ENCODE measurements at places on chromosomes 1 and 21.

DNA sequence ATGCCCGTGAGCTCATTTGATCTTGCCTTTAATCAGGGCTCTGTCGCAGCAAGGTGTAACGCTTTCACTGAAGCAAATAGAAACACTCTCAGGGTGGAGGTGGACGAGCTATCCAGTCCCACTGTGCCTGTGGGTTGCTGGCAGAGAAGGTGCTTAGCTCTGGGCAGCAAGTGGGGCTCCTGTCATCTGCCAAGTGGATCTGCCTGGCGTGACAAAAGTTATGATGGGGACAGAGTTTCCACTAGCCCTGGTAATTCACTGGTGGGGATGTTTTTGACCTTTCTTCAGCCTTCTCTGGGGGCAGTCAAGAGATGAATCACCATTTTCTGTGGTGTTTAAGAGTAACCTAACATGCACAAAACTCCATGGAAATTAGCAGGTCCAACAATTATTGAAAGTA is 71.3 kb upstream of the EDEM3 start:
- no peak for DNase-seq

DNA sequence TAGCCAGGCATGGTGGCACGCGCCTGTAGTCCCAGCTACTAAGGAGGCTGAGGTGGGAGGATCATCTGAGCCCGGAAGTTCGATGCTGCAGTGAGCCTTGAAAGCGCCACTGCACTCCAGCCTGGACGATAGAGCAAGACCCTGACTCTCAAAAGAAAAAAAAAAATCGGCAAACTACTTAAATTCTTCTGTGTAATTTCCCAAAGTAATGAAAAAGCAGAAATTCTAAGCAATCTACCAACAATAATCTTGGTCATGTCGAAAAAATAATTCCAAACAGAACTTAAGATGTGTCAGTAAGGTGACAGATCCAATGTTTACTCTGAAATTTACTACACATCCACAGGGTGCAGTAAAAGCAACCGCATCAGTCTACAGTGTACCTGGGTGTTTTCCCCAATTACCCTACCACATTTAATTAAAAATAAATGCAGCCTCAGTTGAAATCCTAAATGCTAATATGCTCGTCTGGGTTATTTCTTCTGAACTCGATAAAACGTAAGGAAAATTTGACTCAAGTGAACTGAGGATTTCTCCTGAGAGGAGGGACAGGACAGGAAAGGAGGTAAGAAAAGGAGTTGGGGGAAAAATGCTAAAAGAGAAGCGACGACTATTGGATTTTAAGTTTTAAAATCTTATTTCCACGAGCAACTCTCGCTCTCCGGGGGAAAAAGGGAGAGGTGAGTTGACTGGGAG is 801 bp downstream of the EPRS1 start:
- peak; percentile 23 for DNase-seq

GRCh38 chr21:26098772-26099397 is 71.7 kb downstream of the APP start:
- DNase-seq, result no peak

DNA sequence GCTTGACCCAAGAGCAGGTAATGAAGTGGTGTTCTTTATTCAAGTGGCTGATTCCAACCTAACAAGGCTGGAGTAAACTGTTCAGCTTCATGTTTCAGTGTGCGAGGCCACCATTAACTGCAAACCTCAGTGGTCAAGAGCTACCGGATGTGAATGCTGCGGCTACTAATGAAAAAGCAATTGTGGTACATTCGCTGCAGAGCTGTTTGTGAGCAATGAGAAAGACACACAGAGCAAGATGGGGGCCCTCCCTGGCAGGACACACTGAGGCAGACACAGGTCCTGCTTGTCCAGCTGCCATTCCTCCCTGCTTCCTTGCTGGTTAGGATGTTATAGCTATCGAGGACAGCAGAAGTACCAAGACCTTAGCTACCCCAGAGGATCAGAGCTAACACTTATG is 26.1 kb downstream of the SYF2 start:
- no peak for DNase-seq

DNA sequence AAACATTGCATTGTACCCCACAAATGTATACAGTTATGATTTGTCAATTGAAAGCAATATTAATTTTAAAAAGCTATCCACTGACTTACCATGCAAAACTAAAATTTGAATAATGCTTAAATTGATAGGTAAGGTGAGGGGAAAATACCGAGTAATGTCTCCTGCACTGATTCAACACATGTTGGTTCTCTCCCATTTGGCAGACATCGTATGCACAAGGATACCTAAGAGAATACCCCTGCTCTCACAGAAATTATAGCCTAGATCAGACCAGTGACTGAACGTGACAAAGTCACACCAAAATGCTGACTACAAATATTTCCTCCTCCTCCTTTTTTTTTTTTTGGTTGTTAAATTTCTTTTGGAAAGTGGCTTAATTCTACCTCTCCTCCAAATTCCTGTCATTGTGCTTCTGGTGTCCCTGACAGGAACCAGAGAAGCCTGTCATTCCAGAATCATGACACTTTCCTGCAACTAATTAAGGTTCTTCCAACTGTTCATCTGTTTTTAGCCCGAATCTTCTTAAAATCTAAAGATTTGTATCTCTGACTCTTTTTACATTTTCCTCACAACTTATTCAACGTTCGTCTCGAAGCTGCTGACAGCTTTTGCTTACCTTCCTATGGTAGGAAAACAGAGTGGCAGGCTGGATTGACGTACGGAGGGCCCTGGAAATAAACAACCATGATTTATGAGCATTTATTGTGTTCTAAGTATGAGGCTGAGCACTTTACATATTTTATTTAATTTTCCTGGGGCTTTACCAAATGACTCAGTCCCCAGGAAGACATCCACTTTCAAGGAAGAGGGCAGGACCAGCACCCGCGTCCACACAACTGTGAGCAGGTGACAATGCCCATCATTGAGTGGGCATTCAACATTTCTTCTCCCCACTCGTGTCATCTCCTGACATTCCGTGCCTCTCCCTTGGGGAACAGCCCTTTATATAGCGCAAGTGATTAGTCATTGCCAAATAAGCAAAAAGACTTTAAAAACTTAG is 57.9 kb upstream of the KCNE2 start:
- no peak for DNase-seq

DNA sequence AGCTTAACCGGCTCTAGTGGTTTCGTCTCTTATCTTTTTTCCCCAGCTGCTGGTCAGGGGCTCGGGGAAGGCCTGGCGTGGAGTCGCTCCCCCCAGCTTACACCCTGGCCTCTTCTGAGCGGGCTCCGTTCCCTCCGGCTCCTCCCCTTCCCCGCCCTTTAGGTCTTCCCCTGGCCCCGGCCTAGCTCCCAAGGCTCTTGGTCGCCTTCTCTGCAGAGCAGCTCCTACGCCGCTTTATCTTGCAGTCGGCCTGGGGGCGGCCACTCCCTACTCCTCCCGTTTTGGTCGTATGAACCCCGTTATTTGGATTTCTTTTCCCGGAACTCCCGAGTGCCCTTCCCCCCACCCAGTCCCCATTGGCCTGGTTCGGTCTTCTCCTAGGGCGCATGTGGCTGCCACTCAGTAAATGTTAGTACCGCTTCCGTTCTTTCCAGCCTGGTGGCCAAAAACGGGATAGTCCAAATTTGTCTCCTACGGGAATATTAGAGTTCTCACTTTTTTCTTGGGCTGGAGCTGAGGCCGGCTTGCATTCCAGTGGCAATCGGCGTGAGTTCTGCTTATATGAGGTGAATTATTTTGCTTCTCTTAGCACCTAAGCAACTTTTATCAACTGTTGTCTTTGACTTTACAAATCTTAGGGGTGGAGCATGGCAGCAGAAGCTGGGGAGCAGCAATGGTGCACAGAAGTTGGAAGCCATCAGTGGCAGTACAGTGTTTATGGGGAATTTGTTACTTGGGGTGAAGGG is 467 bp downstream of the THRAP3 start:
- DNase-seq, result peak; percentile 86
